T-cell (primary cell): ENCODE measurements at places on chromosomes 13 and 19. TPM values are rescaled to one million over a fixed set of nuclear protein-coding genes. Genes with fewer than 3 reads are reported as not detected.

RFPL4A gene
- not detected for total RNA-seq

NXNL1 gene
- not detected for total RNA-seq

RNF113B gene
- not detected for total RNA-seq

SF3A2 gene
- 161 TPM for total RNA-seq

ARHGAP45 gene
- 1,130 TPM for total RNA-seq

ZSWIM9 gene
- 5.4 TPM for total RNA-seq

FXYD5 gene
- total RNA-seq, result 440 TPM

PIH1D1 gene
- total RNA-seq, result 163 TPM

SLC10A2 gene
- total RNA-seq, result not detected
